ENCODE measurements at places on chromosomes 1 and 21.

GRCh38 chr1:239212811-239213220, 173.6 kb upstream of the CHRM3 start:
- no peak for DNase-seq

GRCh38 chr1:43074244-43074643, 97.8 kb downstream of the EBNA1BP2 start:
- no peak for DNase-seq

DNA sequence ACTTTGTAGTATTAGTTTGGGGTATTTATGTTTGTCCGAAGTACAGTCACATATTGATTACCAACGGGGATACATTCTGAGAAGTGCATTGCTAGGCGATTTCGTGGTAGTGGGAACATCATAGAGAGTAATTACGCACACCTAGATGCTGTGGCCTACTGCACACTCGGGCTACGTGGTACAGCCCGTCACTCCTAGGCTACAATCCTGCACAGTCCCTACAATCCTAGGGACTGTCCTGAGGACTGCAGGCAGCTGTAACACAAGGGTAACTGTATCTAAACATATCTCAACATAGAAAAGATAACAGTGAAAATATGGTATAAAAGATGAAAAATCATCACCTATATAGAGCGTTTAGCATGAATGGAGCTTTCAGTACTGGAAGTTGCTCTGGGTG, 18.6 kb downstream of the EXOC8 start:
- no peak for DNase-seq

DNA sequence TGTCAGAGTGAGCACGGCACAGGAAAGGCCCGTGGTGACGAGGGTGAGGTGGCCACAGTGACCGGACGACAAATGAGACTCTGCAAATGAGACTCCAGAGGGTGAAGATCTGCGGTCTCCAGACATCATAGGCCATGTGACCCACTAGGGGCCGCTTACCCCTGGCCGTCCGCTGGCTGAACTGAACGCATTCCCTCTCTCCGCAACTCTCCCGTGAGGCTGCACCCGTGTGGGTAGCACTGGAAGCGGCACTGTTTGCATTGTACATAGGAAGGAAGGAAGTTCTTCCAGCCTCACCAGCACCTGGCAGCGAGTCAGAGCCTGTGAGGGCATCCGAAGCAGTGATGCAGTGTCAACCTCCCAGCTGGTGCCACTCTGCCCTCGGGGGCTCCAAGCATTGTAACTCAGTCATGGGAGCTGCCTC, 23.6 kb upstream of the SPSB1 start:
- no peak for DNase-seq

DNA sequence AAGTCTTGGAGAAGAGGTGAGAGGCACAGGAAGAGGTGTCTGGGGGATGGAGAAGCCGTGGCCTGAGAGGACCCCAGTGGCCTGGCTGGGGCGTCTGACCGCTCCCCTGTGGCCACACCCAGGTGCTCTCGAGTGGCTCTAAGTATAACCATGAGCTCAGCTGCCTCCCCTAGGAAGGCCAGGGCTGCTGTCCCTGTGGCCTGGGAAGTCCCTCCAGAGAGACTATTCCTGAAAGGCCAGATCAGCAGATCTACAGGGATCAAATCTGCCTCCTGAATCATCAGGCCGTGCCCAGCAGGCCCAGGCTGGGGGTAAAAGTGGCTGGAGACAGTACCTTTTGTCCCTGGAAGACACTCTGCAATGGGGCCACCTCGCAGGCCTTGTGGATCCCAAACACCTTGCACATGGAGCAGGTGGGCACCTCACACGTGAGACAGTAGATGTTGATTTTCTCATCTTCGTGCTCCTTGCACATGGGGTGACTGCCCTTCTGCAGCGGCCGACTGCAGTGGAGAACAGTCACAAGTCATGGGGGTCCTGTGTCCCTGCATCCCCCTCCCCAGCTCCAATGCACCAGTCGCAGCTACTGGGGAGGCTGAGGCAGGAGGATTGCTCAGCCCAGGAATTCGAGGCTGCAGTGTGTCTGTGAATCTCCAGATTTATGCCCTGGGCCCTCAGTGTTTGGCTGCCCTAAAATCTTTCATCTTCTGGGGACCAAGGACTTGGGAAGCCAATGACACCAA, 6.4 kb downstream of the TRIM63 start:
- DNase-seq = no peak

DNA sequence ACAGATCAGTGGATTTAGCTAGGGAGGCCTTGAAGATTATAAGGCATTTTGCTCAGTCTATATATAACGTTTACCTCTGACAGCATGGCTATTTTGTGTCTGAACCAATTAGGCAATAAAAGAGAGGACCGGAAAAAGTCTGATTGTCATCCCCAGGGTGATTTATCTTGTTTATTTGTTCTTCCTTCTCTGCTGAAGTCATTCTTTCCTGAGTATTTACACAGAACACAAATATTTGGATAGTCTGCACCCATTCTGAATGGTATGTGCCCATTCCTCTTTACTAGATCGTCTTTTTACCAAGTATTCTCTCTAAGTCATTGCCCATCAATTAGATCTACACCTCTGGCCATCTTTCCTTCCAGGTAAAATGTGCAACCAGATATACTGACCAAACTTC, 1602.9 kb downstream of the KCNT2 start:
- DNase-seq = no peak

- no peak for DNase-seq
Measured at GRCh38 chr1:95004013-95004412, 68.7 kb downstream of the ALG14 start.

DNA sequence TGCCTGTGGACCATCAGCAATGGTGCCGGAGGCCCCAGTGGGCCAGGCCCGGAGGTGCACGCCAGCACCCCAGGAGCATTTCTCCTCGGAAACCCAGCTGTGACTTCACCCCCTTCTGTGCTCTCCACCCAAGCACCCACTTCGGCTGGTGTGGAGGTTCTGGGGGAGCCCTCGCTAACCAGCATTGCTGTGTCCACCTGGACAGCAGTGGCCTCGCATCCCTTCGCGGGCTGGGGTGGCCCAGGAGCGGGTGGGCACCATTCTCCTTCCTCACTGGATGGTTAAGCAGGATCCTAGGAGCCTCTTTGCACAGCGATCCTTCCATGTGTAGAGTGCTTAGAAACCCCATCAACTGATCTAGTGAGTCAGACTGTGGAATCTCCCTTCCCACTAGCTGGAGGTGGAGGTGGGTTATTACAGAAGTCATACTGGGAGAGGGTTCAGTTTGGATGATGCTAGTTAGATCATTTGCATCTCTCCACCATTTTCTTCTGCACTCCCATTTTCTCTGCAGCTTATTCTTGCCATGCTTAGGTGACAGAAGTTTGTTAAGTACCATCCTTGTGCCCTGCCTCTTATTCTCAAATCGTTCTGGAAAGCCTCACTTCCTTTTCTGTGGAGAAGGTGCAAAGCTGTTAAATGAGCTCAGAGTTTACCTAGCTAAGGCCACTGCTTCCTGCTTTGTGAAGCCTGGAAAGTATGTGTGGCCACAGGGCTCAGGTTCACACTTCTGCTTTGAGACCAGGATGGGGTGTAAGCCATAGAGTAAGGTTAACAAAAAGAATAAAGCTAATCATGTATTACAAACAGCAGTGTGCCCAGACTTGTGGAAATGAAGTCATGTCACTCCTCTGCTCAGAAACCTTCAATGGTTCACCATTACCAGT, 32.3 kb downstream of the TBX19 start:
- no peak for DNase-seq

GRCh38 chr1:58422436-58422835, 124.1 kb downstream of the OMA1 start:
- no peak for DNase-seq

DNA sequence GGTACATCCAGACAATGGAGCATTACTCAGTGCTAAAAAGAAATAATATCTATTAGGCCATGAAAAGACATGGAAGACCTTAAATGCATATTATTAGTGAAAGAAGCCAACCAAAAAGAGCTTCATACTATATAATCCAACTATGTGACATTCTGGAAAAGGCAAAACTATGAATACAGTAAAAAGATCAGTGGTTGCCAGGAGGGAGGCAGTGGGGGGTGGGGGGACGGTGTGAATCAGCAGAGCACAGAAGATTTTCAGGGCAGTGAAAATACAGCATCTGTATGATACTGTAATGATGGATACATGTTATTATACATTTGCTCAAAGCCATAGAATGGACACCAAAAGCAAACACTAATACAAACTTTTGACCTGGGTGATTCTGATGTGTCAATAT, 339.4 kb upstream of the SNX7 start:
- no peak for DNase-seq

- DNase-seq = no peak
Measured at GRCh38 chr1:237411621-237412020, 369.6 kb downstream of the RYR2 start.

- no peak for DNase-seq
Measured at GRCh38 chr21:38401191-38401926, 96.9 kb downstream of the ERG start.

GRCh38 chr1:29029667-29030066, 94.0 kb downstream of the TMEM200B start:
- no peak for DNase-seq

DNA sequence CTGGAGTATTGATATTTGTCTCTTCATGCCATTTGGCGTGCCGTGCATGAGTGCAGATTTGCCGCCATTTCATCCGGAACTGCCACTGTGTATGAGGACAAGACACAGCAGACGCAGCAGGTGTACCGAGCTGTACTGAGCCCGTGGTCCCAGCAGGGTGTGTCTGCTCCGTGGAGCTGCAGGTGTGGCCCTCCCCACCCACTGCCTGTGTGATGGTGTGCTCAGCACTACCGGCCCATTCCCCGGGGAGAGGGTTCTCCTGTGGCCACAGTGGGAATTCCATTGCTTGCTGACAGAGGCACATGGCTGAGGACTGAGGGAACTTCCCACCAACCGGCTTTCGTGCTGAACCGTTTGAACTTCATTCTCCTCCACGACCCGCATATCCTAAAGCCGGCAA, 34.3 kb upstream of the COL6A1 start:
- no peak for DNase-seq

DNA sequence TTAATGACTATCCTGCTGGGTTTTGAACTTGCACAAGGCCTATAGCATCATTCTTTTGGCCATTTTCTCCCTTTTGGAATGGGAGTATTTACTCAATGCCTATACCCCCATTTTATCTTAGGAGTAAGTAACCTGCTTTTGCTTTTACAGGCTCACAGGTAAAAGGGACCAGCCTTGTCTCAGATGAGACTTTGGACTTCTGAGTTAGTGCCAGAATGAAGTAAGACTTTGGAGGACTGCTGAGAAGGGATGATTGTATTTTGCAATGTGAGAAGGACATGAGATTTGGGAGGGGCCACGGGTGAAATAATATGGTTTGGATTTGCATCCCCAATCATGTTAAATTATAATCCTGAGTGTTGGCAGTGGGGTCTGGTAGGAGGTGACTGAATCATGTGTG, 212.7 kb downstream of the FAF1 start:
- no peak for DNase-seq

- no peak for DNase-seq
Measured at GRCh38 chr1:27885114-27885528, 12.8 kb downstream of the THEMIS2 start.

DNA sequence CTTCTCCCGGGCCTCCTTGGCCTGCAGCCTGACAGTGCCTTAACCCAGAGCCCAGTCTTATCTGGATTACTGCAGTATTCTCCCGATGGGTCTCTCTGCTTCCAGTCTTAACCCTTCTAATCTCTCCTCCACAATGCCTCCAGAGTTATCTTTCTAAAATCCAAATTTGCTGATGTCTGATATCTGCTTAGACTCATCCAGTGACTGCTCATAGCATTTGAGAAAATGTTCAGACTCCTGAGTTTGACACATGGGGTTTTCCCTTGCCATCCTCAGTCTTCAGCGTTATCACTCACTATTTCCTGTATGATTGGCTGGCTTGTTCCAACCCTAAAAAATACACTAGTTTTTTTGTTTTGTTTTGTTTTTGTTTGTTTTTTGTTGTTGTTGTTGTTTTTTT, 102.0 kb downstream of the FMN2 start:
- DNase-seq = no peak

GRCh38 chr1:228194436-228194835, 13.4 kb upstream of the OBSCN start:
- DNase-seq = no peak

- no peak for DNase-seq
Measured at GRCh38 chr1:213457186-213457585, 406.1 kb downstream of the RPS6KC1 start.

DNA sequence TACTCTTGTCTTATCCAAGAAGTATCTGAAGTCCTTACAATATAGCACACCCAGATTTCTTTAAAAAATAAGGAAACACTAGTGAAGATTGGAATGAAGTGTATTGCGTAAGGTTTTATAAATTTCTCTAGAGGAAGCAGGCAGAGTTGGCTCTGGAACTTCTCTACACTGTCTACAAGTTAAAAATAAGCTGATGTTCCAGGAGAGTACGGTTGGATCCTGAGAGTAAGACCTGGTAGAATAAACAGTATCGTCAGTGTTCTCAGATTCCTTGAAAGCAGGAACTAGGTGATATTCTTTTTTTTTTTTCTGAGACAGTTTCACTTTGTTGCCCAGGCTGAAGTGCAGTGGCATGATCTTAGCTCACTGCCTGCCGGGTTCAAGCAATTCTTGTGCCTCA, 107.9 kb downstream of the USP25 start:
- no peak for DNase-seq

DNA sequence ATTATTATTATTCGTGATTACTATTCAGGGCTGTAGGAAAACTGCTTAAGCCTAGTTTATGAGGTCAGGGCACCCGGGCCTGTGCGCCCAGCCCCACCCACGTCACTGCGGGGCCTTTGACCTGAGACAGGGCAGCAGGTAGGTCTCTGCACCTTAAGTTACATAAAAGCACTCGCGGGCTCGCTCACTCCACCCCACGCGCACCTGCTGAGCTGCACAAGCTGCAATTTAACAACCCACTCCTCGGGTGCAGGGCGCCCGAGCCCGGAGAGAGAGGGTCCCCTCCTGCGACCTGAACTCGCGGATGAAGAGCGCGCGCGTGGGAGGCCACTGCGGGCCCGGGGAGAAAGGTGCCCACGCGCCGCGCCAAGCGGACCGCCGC, 477 bp downstream of the ICMT start:
- DNase-seq = no peak

DNA sequence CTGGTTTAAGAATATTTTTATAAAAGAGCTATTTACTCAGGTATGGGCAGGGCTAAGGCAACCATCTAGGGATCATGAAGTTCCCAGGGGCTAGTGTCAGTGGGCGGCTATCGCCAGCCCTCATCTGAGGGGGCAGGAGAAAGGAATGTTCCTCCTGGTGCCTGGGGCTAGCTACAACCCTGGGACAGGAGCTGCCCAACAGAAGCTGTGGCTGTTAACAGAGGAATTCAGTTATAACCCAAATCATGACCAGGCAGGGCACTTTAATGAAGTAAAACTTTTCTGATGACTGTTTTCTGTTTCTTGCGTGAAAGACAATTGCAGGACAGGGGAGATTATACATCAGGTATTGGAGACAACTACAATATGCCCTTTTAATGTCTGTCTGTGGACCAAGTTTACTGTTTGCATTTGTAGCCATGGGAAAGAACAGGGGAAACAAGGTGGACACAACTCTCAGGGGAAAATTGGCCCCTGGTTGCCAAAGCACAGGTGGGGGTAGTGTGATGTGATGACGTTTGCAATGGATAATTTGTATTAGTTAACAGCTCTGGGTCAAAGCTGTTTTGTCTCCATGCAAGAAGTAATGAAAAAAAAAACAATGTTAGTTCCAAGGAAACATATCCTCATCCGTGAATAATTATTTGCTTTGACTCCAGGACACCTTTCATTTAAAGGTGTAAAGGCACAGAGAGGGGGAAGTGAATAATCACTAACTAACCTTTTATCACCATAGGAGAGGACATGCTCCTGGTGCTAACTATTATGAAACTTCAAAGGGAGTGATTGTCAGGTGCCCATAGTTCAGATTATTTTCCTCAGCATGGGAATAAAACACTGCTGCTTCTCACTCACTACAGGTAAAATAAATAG, 105.2 kb downstream of the TSEN15 start:
- no peak for DNase-seq

GRCh38 chr1:228414511-228415211, 2.0 kb downstream of the TRIM17 start:
- no peak for DNase-seq
